ENCODE measurements at places on chromosomes 6 and 20.

GRCh38 chr20:4300401-4300800, 285.0 kb upstream of the RNF24 start:
- DNase-seq, result no peak

GRCh38 chr6:111700135-111700690, 94.5 kb upstream of the TRAF3IP2 start:
- no peak for DNase-seq

- DNase-seq, result no peak
Observed at GRCh38 chr20:52992632-52993031, 20.5 kb downstream of the TSHZ2 start.

DNA sequence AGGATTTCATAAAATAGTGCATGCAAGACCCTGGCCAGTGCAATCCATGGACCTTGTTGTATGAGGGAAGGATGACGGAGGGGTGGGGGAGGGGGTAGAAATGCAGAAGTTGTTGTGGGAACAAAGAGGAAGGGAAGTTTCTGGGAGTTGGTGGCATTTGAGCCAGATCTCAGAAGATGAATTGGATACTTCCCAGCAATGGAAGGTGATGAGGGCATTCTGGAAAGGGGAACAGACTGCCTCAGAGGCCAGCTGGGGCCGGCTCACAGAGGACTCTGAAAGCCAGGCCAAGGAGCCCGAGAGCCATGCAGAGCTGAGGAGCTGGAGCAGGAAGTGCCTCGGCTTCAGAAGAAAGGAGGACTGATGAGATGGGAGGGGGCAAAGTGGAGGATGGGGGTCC, 2.7 kb downstream of the TMEM74B start:
- DNase-seq, result no peak
